Fibroblast of skin of right quadriceps (primary cell): ENCODE measurements at places on chromosomes 2 and 18.

GRCh38 chr18:31241425-31241824 is 76.5 kb upstream of the DSG1 start:
- no peak for DNase-seq

GRCh38 chr2:223797811-223798721 is 39.3 kb downstream of the AP1S3 start:
- DNase-seq, result peak; percentile 58

GRCh38 chr2:10658041-10658913 is 31.5 kb downstream of the NOL10 start:
- peak; percentile 89 for DNase-seq

GRCh38 chr2:21412944-21413443 is 289.2 kb downstream of the TDRD15 start:
- no peak for DNase-seq

- no peak for DNase-seq
These were observed 202.4 kb downstream of the KLHL29 start for GRCh38 chr2:23587341-23587880.

DNA sequence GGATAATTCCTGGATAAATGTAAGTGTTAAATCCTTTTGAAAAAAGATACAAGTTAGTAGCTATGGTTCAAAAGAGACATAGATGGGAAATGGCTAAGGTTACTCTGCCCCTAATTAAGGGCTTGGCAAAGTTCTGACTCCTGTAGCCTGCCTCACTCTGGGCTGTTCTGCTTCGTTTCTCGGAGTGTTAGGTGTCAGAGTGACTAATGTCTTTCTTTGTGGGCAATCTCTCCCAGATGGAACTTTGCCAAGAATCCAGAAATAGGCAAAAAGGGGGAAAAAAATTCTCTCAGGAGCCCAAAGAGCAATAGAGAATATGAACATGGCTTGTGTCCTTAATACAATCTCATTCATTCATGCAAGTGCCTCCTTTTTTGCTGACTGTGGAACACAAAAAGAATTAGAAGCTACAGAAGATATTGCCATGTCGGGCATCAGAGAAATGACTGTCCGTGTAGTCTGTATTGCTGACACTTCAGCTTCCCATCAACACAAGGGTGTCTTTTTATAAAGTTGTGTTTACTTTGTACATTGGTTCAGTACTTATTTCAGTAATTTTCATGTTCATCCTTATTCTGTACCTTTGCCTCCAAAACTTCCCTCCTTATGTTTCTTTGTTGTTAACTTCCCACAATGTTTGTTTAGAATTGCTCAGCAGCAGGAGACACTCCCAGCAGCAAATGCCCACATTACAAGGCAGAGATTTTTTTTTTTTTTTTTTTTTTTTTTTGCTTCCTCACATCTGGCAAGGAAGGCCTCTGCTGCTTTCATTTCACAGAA is 134.0 kb downstream of the FTCDNL1 start:
- DNase-seq, result peak; percentile 35

GRCh38 chr2:101960819-101961337 is 30.9 kb upstream of the IL1R2 start:
- no peak for DNase-seq

DNA sequence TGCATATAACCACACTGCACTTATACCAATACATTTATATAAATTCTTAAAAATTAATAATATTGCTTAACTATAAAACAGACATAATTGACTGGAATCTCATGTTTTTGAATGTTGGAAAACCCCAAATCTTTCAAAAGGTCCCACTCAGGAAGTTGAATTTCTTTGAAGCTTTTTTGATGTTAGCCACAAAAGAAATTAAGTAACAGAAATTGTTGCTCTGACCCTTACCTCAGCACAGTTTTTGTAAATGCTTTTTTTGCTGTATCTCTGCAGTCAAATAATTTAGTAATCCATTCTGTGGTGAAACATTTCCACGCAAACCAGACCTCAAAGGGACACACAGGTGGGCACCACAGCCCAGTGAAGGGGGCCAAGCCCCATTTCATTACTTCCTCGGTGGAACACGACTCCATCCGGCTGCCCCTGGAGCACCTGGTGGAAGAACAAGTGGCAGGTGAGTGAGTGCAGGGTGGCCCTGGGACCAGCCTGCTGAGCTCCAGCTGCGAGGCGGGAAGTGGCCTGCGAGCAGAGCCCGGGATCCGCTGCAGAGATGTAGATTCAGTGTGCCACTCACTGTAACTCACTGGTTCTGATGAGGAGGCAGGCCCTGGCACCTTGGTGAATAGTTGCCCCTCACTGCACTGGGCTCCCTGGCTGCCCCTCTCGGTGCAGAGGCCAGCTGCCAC is 8.4 kb downstream of the SCLY start:
- no peak for DNase-seq

DNA sequence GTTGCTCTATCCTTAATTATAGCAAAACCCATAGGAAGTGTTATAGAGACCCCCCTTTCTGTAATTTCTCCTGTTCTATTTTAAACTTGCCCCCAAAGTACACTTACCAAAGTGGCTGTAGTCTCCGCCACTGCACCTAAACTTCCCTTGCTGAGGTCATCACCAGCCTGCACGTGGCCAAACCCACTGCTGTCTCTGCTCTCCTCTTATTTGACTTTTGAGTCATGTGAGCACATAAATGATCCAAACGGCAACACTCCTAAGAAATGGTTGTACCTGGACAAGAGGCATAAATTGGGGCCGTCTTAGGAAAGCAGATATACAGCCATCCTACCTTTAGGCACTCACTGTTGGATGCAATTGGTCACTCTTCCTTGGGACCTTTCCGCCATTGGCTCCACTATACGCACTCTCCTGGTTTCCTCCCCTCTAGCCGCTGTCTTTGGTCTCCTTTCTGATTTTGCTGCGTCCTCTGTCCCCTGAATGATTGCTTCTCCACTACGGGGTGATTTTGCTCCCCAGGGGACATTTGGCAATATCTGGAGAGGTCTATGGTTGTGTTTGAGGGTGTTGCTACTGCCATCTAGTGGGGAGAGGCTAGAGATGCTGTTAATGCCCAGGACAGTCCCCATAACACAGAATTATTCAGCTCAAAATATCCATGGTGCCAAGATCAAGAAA is 19.2 kb upstream of the IL36G start:
- DNase-seq, result peak; percentile 55

GRCh38 chr2:110645616-110646015 is 32.2 kb downstream of the BUB1 start:
- DNase-seq, result no peak

DNA sequence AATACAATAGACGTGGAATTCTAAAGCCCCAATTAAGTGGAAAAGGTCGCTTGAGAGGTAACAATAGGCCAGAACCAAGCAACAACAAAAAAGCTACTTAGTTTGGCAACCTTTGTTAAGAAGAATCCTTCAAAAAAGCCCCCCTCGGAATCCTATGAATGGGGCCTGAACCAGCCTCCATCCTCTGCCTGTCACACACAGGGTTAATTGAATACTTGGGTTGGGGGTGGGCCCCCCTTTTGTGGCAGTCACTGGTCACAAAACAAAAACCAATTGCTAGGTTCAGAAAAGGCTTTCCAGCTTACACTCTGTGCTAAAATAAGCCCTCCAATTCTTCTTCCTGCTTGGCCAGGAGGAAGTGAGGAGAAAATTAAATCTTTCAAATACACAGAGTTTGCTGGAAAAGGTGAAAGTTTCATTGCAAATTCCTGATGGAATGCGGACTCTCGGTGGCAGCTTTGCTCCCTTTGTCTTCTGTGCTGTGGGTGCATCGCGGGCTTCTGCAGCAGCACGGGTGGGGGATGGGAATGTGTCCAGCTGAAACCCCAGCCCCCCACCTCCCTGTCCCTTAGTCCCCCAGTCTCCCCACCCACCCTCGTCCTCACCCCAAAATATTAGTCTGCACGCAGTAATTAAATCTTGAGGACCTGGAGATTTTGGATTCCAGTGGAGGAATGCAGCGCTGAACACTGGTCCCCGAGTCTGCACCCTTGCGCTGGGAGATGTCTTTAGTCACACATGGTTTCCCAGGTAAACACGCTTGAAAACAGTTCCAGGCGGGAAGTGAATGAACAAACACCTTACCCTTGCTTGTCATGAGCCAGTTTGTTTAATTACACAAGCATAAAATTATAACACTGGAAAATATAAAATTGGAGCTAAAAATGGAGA is 254.3 kb downstream of the SOX11 start:
- no peak for DNase-seq

DNA sequence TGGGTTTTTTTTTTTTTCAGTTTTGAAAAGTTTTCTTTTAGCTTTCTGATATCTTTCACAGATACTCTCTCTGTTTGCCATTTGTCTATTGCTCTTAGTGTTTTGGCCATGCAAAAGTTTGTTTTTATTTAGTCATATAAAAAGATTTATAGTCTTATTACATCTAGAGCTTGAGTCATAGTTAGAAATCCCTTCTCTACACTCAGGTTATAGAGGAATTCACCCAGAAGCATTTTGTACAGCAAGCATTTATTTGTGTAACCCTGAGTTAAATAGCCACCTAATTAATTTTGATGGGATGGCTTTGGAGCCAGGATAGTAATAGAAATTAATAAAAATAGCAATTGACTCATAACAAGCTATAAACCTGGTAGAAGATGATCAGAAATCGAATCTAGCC is 35.6 kb downstream of the ACTR2 start:
- DNase-seq, result peak; percentile 31

- no peak for DNase-seq
These were observed 208.6 kb downstream of the MYO1B start for GRCh38 chr2:191453761-191454160.

DNA sequence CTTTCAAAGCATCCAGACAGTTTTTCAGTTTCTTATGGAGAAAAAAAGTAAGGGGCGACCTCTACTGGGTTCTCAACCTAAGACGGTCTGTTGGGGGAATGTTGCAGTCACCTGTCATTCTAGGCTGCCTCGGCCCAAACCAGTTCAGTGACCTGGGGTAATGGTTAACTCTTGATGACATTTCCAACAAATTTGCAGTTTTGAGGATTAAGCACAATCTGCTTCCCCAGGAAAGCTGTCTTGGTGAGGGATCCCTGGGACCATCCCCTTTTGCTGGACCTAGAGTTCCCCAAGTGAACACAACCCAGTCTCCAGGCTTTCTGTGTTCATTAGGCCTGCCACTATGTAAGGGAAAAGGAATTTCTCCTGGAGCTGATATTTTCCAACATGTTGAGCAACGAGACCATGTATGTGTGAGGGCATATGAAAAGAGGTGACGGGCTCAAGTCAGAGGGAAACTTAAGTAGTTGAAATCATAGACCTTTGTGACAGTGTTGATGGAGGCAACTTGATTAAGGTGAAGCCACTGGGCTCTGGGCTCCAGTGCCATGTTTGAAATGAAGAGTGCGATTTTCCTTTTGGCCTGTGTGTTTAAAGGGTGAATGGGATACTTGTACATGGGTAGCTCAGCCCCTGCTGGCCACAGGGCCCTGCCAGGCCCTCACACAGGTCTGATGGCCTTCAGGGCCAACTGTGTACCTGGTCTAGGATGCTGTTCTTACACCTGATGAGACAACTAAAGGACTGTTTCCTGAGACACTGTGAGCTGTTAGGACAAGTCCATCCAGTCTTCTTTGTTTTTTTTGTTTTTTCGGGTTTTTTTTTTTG is 27.0 kb downstream of the FOSL2 start:
- no peak for DNase-seq

DNA sequence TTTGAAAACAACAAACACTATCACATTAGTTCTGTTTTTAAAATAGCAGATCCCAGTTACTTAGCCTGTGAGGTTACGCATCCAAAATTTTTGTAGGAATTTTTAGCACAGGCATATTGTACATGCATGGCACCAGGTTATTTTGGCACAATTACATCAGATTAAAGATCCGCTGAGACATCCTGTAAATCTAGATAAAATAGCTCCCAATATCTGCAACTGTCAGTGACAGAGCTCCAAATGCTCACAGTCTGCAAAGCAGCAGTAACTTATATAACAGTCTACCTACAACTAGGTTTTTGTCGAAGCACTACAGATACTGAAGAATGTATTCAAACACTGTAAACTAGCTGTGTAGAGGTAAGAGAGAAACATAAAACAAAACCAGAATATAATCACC is 200.7 kb upstream of the KCNH7 start:
- no peak for DNase-seq

DNA sequence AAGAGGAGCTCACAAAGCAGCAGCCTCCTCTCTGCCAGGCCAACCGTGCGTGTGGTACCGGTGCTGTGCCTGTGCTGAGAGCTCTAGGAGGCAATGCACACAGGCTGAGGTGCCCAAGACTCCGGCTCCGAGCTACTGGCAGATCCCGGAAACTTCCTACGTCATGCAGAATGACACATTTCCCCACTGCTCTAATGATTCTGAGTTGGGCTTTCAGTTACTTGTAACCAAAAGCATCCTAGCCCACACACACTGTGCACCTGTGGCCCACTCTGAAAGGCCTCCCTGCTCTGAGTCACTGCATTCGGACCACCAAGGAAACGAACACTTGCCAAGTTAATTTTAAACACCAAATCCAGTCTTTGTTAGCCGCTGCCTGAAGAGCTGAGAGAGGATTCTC is 9.3 kb upstream of the RNU4ATAC start:
- no peak for DNase-seq

- DNase-seq, result peak; percentile 7
These were observed 22.4 kb downstream of the MOGAT1 start for GRCh38 chr2:222693837-222694236.

GRCh38 chr18:59466980-59467379 is 107.9 kb upstream of the LMAN1 start:
- no peak for DNase-seq

DNA sequence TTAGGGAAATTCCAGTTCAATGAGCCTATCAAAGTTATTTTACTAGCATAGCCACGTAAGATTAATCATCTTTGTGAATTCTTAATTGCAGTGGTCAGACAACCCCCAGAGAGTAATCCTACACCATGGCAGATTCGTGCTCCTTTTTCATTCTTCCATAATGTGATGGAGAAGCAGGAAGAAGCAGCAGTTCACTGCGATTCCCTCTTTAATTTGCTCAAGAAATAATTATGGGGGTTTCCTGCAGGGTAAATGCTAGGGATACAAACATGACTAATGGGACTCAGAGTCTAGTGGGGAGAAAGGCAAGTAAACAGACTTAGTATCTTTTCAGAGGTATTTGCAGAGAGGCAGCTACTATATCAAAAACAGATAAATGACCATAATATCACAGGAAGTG is 175.8 kb upstream of the HNRNPA3 start:
- peak; percentile 16 for DNase-seq

GRCh38 chr2:34492561-34493455 is 893.7 kb upstream of the FAM98A start:
- DNase-seq, result no peak

- DNase-seq, result no peak
These were observed 251.8 kb upstream of the NETO1 start for GRCh38 chr18:73119574-73119973.

GRCh38 chr2:8352296-8352695 is 329.6 kb upstream of the ID2 start:
- DNase-seq, result peak; percentile 42

- no peak for DNase-seq
These were observed 95.6 kb upstream of the ITGB6 start for GRCh38 chr2:160295519-160296207.
